T-cell (primary cell): ENCODE measurements at places on chromosomes 16 and 17.

GRCh38 chr17:30199600-30199999 lies 35.9 kb downstream of the SLC6A4 start:
- no peak for DNase-seq

DNA sequence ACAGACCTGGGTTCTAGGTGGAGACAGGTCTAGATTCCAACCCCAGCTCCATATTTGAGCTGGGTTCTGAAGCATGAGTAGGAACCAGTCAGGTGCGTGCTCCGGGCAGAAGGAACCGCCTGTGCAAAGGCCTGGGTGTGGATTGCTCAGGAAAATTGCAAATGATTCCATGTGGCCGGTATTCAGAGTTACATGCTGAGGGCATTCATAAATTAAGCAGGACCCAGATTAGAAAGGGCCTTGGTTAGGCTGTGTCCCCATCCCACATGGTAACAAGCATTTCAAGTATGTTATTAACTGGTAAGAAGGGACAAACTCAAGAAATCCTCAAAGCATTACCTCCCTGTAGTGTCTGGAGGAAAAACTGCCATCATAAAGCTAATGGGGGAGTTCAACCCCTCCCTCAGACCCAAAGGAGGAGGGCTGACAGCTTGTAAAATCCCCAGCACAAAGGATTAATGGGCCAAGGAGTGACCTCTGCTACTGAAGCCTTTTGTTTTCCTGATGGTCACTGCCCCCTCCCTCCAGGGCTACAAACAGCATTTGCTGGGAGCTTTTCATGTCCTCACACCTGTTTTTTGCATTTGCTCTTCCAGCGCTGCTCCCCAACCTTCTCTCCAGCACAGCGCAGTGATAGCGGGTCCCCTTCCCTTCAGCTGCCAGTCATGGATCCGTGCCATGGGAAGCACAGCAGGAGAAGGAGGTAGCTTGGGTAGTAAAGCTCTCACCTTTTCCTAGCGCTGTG lies 218.0 kb downstream of the C16orf95 start:
- DNase-seq = no peak

DNA sequence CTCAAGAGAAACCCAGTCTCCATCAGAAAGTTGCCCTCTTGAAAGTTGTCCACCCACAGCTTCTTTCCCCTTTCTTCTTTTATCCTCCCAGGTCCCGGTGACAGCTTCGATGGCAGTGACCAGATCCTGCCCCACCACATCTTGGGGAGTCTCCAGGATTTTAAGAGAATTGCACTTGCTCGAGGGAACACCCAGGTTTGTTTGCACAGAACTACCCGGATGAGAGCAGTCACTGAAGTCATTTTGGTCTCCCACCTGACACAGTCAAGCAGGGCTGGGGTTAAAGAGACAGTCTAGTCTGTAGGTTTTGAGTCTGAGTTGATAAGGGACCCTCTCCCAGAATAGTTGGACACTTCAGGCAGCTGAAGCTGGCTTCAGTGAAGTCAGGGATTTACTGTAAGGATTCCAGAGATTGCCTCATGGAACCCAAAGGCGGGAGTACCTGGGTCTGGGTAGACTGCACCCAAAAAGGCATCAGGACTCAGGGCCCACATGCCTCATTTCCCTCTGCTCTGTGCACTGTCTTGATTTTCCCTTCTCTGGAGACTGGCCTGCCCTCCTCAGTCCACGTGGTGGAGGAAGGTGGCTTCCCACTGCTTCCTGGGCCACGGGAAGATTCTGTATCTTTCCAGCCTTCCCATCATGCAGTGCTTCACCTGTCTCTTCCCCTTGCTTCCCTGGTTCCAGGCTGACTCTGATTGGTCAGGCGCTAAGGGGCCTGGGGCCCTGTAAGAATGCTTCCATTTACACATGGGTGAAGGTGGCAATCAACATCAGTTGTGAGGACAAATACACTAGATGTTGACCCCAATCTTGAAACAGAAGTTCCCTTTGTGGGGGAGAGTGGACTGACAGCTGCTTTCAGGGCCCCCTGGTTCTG lies 9.5 kb downstream of the MYCBPAP start:
- no peak for DNase-seq

DNA sequence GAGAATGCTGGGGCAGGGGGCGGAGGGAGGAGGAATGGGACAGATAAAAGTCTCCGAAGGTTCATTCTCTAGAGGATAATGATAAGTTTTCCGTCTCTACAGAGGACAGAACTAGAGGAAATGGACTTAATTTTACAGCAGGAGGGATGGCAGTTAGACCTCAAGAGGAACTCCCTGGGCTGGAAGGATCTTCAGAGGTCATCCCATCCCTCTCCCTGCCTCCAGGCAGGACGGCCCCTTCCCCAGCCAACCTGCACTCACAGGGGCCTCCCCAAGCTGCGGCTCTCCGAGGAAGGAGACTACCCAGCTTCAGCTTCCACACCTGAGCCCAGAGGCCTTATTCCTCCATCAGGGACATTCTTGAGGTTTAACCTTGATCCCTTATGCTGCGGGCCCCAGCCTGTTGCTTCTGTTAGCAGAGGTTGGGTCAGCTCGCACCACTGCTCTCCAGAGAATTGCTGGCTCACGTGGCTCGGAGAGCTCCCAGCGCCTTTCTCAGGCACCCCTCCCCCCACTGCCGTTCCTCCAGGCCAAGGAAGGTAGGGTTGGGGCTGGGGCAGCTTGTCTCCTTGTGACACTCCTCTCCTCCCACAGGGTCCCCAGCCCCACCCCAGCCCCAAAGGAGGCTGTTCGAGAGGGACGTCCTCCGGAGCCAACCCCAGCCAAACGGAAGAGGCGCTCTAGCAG lies 8.5 kb downstream of the ELOB start:
- no peak for DNase-seq

DNA sequence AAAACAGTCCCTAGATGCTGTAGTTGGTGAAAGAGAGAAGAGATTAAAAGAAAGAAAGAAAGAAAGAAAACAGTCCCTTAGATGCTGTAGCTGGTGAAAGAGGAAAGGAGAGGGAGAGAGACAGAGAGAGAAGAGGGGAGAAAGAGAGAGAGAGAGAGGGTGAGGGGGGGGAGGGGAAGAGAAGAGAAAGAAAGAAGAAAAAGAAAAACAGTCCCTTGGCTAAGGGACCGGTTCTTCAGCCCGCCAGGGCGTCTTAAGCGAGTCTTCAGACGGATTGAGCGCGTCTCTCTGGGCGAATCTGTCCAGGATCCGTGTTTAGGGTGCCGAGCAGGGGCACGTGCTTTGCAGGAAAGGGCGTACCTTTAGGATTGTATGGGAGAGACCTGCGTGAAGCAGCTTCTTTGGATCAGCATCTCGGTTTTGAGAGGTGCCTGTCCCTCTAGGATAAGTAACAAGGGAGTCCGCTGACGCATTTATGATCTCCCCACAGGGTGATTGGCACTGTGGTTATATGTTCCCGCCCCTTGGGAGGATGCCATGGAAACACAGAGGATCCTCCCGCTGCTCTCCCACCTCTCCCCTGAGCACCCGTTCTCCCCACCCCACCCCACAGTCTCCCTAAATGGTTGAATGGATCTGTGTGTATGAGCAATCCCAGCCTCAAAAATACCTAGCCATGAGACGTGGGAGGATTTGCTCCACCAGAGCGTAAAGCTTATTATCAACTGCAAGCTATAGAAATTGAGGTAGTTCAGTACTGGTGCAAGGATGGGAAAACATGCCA lies 16.7 kb downstream of the GNGT2 start:
- no peak for DNase-seq

DNA sequence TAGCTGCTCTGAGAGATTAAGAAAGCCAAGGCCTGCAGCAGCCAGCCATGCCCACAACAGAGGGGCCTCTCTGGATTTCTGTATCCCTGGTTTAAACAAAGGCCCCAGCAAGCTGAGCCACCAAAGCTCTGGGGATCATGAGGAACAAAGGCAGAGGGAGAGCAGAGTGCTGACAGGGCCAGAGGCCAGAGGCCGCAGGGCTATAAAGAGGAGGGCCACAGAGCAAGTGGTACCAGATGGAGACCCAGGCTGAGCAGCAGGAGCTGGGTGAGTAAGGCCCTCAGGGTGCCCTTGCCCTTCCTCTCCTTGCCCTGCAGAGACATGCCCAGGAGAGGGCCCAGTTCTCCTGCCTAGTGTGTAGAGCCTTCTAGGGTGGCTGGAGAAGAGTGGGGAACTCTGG lies at the start of gene CRYBA1:
Gene CRYBA1, plus strand, starts transcription at position 232 of the 400 bp plus-strand sequence. Its CDS starts 5 bp downstream, at position 237.
- no peak for DNase-seq

DNA sequence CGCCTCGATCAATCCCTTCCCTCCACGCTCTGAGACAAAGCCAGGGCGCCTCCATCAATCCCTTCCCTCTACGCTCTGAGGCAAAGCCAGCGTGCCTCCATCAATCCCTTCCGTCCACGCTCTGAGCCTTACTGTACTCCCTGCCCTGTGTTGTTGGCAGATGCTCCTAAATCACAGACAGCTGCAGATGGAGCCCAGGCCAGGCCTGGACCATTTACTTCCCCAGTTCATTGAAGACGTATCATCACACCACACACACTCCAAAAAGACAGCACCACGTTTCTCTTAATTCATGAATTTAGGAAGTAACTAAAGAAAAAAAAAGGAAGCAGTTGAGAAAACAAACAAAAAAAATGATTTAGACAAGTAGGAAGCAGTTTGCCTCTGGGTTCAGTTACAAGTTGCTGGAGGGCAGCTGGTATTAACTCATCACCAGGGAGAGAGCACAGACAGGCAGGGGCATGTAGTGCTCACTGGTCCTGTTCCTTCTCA lies 7.4 kb upstream of the CD300LD start:
- DNase-seq = no peak

- no peak for DNase-seq
These were observed 7.5 kb downstream of the NFE2L1 start for GRCh38 chr17:48055531-48056245.

DNA sequence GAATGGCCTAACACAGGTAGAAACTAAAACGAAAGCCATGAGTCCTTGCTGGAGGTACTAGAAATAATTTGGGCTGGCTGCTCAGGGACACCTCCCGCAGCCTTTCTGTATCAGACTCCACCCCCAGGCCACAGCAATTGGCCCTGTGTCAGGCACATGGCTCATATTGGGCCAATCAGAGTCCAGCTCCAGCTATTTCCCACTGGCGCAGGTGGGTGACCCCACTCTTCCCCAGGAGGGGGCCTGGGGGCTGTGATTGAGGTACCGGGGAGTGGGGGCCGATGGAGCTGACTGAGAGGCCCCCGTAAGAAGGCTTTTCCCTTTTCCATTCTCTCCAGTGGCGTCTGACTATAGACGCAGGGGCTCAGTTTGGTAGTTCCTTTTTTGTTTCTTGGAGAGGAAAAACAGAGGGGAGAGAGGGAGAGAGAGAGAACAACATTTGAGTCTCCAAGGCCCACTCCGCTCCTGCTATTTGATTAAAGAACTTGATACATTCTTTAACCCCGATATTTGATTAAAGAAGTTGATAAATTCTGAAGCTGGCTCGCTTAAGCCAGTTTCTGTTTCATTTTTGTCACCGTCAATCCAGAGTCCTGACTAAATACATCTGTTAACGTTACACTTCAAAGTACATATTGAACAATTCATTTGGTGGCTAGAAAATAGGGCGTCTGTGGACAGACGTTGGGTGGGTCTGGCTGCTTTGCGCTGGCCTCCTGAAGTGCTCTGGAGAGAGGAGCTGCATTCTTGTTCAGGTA lies 26.3 kb downstream of the FOXL1 start:
- no peak for DNase-seq

DNA sequence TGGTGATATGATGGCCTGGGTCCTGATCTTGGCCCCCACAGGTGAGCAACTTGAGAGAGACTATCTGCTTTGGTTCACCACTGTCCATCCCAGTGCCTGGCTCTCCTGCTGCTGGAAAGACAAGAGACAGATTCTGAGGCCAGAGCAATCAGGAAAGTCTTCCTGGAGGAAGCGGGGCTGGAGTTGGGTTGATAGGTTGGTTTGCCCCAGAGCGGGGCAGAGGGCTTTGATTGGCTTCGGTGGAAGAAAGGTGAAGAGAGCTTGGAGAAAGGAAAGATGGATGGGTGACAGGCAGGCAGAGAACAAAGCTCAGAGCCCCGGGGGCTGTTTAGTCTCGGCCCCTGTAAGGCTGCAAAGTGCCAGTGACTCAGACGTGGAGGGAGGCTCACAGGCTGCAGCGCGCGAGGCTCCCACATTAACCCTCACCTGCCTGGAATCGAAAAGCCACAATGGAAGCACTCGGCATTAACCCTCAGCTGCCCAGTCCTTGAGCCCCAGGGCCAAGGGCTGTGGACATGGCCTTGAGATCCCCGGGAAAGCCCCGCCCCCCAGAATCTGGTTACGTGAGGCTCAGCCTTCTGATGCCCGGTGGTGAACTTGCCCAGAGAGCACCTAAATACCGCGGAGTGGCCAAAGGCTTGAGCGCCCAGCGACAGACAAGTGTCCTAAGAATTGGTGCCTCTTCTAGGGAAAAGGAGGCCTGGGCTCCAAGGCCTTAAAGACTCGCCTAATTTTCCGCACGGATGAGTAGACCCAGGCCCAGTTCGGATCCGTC lies 996 bp upstream of the CPNE2 start:
- no peak for DNase-seq

DNA sequence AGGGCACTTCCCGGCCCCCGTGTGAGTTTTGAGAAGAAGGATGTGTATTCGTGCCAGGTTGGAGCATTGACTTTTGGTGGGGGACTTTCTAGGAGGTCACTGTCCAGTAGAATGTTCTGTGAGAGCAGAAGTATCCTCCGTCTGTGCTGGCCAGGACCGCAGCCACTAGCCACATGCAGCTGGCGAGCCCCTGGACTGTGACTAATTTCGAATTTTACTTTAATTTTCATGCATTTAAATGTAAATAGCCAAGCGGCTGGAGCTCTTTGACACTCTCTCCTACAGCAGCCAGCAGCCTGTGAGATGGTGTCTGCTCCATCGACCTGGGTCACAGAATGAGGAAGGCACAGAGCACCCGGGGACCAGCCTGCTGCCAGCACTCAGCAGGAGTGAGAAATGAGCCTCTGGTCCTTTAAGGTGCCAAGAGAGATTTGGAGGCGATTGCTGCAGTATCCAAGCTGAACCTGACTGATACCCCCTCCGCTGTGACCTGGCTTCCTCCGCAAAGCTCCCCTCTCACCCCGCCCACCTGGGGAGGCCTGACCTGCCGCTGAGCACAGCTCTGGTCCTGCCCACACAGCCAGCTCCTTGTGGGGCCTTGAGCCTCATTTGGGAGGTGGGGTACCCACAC lies 7.8 kb downstream of the ATP2A3 start:
- no peak for DNase-seq

GRCh38 chr17:78970834-78971755 lies 8.6 kb downstream of the LGALS3BP start:
- DNase-seq = peak; percentile 82

- no peak for DNase-seq
These were observed 199.4 kb downstream of the TANC2 start for GRCh38 chr17:63165400-63165799.

DNA sequence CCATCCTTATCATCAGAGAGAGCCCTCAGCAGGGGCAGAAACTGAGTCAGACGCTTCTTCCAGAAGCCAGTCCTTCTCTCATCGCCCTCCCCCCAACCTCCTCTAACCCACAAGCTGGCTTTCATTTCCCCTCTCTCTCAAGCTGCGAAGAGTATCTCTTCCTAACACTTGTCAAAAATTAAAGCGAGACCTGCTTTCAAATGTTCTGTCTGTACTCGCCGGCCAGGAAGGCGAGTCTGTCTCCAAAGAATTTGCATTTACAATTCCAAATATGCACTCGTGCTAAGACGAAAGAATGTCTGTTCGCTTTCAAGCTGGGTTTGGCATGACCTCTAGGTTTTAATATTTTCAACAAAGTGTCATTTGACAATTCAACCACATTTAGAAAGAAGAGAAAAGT lies 140.4 kb downstream of the RGS9 start:
- no peak for DNase-seq

- no peak for DNase-seq
These were observed 16.7 kb downstream of the CRHR1 start for GRCh38 chr17:45800816-45801215.

GRCh38 chr16:79092846-79093245 lies 507.7 kb downstream of the MAF start:
- no peak for DNase-seq

GRCh38 chr16:50400312-50400966 lies 31.7 kb upstream of the BRD7 start:
- DNase-seq = no peak
